ENCODE measurements at places on chromosomes 16 and 17.
A peak's percentile ranks its signal among the peaks of the same experiment; 100 is the strongest.

DNA sequence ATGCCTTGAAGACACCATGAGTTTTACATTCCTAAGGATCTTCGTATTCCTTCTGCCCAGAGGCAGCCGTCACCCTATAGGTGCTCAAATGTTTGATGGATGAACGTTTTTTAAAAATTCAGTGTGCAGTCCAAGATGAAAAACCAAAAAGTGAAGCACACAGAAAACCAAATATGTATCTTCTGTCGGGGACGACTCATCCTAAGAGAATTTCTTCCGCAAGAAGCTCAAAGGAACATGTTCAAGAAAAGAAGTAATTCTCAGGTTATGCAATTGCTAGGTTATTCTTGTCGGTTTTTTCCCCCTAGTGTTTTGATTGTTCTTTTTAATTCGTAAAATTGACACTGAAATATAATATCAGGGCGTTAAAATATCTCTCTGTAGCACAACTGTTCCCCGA lies 1.4 kb downstream of the CENPV start:
- DNase-seq = no peak

GRCh38 chr17:74760404-74761105 lies 12.1 kb downstream of the NHERF1 start:
- peak; percentile 33 for DNase-seq

- DNase-seq = no peak
These were observed 102.4 kb downstream of the ABCC12 start for GRCh38 chr16:48053418-48053745.

DNA sequence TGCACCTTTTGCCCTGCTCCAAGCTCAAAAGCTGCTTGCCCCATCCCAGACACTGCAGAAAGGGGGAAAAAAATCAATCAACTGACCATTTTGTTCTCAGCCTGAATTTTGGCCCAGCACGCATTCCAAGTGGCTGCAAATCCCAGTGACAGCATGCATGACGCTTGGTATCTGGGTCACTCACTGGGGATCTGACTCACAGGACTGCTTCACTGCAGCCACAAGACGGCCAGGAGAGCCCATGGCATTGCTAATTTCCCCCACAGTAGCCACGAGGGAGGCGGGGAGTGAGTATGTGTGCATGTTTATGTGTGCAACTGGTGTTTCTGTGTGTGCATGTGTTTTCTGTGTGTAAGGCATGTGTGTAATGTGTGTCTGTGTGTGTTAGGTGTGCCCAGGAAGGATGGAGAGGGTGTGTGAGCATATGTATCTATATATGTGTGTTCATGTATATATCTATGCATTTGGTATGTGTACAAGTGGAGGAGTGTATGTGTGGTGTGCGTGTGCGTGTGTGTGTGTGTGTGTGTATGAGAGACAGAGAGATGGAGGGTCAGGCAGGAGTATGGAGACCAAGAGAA lies 33.8 kb downstream of the SDK2 start:
- no peak for DNase-seq

DNA sequence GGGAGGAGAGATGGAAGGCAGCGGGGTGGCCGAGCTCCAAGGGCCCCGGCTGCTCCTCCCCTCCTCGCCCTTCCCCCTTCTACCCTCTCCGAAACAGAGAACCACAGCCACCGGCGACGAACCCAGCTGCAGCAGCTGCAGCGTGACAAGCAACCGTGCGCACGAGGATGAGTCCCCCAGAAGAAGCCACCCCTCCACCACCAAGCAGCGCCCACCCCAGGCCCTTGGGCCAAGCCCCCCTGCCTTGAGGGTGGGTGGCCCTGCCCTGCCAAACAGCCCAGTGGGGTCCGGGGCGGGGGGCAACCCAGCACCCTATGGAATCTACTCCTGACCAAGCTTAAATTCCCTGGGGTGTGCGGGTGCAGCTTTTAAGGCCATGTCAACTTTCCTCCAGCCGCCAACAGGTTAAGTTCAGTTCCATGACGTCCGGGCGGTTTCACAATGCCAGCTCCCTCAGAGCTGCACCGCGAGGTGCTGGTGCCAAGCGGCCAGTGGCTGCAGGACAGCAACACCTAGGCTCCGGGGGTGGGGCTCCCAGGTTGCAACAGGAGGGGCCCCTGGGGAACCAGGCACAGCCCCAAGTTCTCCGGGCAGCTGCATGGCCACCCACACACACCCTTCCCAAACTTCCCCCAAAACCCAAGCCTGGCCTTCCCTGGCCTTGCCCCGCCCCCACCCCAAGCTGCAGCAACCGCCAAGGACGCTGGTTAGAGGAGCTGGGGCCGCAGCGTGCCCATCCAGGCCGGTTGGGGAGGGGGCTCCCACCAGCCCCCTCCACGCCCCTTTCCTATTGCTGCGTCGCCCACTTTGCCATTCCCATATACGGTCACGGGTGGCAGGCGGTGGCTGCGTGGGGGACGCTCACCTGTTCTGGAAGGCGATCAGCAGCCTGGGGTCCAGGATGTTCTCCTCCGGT lies 2.0 kb downstream of the CBX4 start:
- DNase-seq = no peak

- DNase-seq = peak; percentile 17
These were observed 2.9 kb downstream of the RNF213 start for GRCh38 chr17:80263253-80264204.

- DNase-seq = no peak
These were observed 3.8 kb upstream of the RPL23 start for GRCh38 chr17:38857271-38857670.

GRCh38 chr16:81994485-81994884 lies 16.8 kb downstream of the SDR42E1 start:
- DNase-seq = no peak

- DNase-seq = no peak
These were observed 6.2 kb downstream of the CNP start for GRCh38 chr17:41972571-41973407.

GRCh38 chr17:64229815-64230728 lies 33.0 kb downstream of the TEX2 start:
- no peak for DNase-seq

GRCh38 chr17:63479495-63480184 lies 2.8 kb downstream of the ACE start:
- DNase-seq = no peak

GRCh38 chr17:1515640-1516387 lies 598 bp downstream of the INPP5K start:
- peak; percentile 45 for DNase-seq

DNA sequence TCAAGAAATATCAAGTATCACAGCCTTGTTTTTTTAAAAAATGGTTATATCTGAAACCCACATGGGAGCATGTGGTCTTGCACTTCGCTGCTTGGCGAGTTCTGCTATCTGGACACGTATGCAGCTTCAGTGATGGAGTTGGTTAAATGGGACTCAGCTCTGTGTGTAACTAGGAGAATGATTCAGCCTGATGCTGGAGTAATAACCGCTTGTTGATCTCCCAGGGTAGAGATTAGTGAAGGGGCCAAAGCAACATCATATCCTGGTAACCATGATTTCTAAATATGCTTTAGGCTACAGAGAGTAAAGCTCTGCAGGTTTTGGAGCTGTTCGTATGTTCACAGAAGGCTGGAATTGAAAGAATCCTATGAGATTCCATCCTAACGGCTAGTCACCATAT lies 63.2 kb downstream of the IQCK start:
- DNase-seq = no peak

DNA sequence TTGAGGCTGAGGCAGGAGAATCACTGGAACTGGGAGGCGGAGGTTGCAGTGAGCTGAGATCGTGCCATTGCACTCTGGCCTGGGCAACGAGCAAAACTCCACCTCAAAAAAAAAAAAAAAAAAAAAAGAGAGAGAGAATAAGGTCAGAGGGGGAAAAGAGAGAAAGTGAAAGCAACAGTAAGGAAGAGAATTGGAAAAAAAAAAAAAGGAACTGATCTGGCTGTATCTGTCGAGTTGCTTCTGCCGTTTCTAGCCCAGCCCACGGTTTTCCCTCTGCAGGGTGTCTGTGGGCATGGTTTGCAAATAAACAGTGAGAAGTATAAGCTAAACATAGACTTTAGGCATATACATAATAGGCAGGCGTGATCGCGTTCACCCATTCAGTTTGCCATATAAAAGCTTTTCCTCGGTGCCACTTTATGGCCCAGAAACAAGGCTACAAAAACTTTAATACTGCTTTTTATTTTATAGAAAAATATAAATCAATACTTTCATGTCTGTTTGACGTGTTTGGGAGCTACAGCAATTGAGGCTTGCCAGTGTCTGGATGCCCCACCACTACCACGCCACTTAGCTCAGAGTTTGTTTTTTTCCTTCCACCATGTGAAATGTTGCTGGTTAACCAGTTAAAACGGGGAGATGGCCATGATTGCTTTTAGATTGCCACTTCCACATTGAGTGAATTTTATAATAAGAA lies 436.7 kb downstream of the MAF start:
- DNase-seq = no peak

GRCh38 chr16:3566990-3567389 lies 10.2 kb downstream of the NLRC3 start:
- DNase-seq = no peak

DNA sequence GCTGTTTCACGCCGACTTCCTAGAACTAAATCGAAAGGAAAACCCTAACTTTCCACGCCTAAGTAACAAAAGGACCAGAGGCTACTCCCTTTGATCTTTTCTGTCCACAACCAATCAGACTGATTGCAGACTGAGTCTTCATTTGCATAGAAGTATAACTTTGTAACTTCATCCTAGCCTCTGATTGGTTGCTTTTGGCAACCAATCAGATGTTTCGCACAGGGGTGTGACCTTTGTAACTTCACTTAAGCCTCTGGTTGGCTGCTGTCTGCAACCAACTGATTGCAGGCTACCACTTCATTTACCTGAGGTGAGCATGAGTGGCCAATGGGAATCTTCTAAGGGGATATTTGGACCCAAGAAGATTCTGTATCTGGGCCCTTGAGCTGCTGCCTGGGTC lies 17.4 kb upstream of the ICAM2 start:
- DNase-seq = no peak

DNA sequence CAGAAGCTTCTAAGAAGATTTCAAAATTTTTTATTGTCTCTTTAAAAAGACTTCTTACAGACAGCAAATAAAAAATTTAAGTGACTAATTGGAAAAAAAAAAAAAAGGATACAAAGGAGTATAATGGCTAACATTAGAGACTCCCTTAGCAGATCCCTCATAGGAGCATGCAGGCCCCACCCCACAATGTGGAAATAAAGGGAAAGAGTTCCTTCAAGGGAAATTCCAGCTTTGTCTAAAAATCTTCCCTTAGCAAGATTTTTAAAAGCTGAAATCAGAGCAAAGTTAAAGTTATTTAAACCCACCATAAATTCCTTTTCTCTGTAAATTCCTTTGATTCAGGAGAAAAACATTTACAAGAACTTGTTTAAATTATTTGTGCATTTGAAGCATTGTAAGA lies 32.5 kb upstream of the NOS2 start:
- DNase-seq = no peak

DNA sequence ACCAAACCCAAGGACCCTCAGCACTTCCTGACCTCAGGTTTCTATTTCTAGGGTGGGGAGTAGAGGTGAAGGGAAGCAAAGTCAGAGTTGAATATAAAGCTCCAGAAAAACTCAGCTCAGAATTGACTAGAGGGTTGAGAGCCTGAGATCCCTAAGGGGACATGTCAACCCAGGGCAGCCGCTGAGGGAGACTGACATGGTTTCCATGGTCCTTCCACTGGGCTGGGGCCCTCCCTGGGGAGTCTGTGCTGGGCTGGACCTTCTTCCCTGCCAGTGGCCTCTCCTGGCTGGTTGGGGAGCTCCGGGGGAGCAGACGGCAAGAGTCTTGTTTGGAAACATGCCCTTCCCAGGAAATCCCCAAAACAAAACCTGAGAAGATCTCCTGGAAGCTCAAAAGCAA lies 121.3 kb downstream of the METRNL start:
- no peak for DNase-seq

- DNase-seq = no peak
These were observed 160.3 kb upstream of the TBX2 start for GRCh38 chr17:61239327-61239726.

- no peak for DNase-seq
These were observed 4.6 kb downstream of the CLUH start for GRCh38 chr17:2706911-2707510.

GRCh38 chr16:1729026-1729425 lies 23.0 kb downstream of the MAPK8IP3 start:
- DNase-seq = no peak

DNA sequence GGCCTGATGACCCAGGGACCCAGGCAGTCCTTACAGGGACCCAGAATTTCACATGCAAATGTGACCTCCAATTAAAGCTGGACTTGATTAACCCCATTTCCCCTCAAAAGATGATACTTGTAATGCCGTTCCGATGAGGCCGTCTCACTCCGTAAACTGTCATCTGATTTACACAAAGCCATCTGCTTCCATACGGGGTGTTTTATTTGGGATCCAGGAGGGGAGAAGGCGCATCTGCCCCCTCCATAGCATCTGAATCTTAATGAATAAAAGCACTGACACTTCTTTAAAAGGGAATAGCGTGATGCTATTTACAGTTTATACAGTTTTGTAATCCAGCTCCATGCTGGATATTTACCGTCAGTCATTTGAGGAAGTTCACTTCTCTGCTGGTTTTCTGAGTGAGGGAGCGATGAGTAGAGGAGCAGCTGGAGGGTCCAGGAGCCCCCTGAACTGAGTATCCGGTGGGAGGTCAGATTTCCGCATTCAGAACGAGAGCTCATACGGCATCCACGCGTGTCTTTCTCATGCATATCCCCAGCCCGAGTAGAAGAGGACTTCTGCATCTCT lies 452.7 kb downstream of the WWOX start:
- DNase-seq = no peak

DNA sequence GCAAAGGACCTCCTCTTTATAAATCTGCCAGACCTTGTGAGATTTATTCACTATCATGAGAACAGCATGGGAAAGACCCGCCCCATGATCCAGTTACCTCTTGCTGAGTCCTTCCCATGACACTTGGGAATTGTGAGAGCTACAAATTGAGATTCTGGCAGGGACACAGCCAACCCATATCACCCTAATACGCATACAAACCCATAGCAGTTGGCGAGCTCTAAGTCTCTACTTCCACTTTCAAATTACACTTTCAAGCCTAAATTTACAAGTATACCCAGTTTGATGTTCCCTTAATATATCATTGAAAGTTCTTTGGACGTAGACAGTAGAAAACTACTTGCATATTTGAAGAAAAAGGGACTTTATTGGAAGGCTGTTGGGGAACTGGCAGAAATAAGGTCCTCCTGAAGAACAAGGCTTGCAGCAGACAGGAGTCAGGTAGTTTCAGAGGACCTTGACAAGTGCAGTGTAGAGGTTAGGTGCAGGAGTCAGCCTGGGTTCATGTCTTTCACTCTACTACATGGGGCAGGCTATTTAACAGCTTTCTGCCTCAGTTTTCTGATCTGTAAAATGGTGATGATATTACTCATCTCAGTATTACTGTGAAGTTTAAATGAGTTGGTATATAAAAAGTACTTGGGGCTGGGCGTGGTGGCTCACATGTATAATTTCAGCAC lies 107.9 kb upstream of the EEF2KMT start:
- DNase-seq = no peak

- DNase-seq = no peak
These were observed 973 bp downstream of the SLC7A6 start for GRCh38 chr16:68265078-68265920.
